ENCODE measurements at places on chromosomes 3 and 15. TPM values are rescaled to one million over a fixed set of nuclear protein-coding genes. Genes with fewer than 3 reads are reported as not detected.

UBE2E2 gene
- 45.0 TPM for total RNA-seq

- no peak for DNase-seq
Measured at GRCh38 chr3:145801696-145802095, 359.3 kb downstream of the PLOD2 start.

DNA sequence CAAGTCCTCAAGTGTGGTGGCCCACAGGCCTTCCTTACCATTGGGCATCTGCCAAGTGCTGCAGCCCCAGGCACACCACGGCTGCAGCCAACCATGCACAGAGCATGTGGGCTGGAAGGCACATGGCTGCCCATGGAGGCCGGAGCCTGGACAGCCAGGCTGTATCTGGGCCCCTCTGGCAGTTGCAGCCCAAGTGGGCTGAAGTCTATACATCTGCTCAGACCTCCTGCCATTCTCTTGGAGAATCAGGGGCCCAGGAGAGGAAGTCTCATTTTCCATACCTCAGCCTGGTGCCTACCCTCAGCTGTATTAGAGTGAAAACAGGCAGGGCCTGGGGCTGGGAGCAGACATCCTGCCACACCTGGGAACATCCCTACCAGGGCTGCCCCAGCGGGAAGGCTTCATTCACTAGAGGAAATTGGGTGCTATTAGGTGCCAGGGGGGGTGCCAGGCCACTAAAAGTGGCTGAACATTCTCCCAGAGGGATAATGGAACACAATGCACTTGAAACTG is 48.0 kb upstream of the SLCO2A1 start:
- DNase-seq, result no peak

GRCh38 chr15:78002996-78003395 is 74.5 kb downstream of the TBC1D2B start:
- no peak for DNase-seq

DNA sequence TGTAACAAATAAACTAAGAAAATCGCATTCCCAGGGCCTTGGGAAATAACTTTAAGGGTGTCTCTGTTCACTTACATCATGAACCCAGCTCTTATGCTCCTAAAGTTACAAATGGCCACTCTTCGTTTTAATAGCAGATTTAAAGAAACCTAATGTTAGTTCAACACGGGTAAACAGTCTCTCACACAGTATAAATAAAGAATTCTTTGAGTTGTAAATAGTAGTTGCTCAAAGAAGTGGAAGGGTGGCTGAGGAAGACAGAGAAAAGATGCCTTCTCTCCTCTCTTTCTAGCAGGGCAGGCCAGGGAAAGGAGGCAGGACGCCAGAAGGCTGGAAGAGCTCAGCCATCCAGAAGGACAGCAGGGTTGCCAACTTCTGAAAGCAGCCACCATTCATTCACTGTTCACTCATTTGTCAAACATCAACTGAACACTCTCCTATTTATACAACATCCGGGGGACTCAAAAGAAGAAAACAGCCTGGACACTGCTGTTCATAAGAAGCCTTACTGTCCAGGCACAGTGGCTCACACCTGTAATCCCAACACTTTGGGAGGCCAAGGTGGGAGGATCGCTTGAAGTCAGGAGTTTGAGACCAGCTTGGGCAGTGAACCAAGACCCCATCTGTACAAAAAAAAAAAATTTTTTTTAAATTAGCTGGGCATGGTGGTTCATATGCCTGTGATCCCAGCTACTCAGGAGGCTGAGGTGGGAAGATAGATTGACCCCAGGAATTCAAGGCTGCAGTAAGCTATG is 47.3 kb downstream of the WWTR1 start:
- DNase-seq, result peak; percentile 40

MUC20 gene
- not detected for total RNA-seq

GRCh38 chr3:47712398-47712797 is 69.3 kb downstream of the SMARCC1 start:
- DNase-seq, result no peak

DNA sequence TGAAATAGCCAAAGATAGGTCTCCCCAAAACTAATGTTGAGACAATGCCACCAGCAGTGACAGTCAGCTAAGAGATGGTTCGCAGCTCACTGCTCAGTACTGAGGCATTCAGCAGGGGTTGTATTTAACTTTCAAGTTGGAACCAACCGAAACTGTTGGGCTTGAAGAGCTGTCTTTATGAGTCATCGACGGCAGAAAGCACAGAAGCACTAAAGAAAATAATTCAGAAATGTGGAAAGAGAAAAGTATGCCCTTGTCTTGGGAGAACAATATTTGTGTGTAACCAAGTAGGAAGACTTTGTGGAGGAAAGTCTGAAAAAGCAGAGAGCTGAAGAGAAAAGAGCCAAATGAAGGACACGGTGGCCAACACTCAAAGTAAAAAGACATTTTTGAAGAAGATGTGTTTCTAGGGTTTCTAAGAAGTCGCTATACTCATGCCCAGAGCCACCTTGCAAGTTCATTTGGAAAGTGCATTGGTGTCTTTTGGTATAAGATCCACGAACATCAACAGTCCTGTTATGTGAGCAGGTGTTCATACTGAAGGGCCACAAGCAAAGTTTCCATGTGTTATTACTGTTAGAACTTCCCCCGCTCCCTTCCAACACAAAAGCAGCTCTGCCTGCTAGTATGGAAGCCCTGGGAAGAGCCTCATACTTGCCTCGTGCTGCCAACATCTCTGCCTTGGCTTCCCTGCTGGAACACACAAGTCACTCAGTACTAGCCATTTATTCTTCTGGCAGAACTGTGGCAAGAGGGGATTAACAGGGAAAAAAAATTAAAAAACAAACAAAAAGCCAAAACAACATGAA is 4.1 kb upstream of the RARB start:
- peak; percentile 64 for DNase-seq

- DNase-seq, result no peak
Measured at GRCh38 chr3:146803745-146804144, 198.6 kb upstream of the PLSCR5 start.

DNA sequence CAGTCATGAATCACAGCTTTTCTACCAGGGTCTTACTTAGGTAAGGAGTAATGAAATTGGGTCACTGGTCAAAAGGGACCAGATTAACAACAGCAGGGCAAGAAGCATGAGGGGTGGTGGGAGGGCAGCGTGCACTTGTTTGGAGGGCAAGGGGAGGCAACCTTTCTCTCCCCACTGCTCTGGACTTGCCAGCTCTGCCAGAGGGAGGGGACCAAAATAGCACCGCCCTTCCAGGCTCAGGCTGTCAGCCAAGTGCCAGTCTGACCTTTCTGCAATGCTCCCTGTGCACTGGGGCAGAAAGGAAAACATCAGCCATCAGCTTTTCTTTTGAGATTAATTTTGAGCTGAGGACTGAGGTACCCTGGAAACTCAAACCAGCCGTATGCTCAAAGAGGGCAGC is 4.5 kb upstream of the ULK3 start:
- DNase-seq, result no peak

DNA sequence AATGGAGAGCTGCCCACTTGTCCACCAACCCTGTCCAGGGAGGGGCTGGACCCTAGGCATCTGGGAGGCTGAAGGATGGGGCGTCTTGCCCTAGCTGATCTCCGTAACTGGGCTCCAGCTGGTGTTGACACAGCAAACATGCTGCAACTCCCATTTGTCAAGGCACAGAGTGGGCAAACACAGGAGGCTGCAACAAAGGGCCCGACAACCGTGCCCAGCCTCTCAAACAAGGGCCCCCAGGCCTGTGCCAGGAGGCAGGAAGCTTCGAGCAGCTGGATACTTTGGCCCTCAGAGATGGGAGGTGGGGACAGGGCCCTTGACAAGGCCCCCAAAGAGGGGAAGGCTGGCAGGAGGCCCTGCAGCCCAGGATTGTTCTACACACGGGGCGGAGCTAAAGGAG is 64.2 kb upstream of the TMEM115 start:
- DNase-seq, result no peak

DNA sequence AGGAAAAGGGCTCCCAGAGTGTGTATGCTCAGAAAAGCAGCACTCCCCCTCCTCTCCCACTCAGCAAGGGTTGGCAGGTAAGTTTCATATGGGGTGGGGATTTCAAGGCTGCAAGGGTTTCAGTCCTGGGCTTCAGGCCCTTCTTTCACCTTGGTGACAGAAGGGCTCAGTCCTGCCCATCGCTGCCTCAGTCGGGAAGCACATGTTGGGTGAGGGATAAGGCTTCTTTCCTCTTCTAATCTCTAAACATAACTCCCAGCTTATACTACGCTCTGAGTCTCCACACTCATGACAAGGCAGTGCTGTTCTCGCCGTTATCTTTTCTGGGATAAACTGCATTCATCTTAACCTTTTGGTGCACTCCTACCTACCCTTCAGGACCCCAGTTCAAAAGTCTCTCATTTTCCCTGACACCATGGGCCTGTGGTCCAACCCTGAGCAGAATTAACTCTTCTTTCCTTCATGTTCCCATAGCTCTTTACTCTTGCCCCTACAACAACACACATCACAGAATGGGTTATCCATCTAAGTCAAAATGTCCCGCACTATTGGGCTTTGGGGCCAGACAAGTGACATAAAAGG is 17.0 kb downstream of the RAB43 start:
- no peak for DNase-seq

- DNase-seq, result no peak
Measured at GRCh38 chr3:114902691-114903101, 244.4 kb downstream of the ZBTB20 start.

GRCh38 chr3:80152692-80153091 is 384.9 kb upstream of the ROBO1 start:
- no peak for DNase-seq

AEN gene
- total RNA-seq, result 56.2 TPM

- no peak for DNase-seq
Measured at GRCh38 chr3:185069037-185070030, 83.5 kb downstream of the C3orf70 start.

PLIN1 gene
- total RNA-seq, result not detected

DNA sequence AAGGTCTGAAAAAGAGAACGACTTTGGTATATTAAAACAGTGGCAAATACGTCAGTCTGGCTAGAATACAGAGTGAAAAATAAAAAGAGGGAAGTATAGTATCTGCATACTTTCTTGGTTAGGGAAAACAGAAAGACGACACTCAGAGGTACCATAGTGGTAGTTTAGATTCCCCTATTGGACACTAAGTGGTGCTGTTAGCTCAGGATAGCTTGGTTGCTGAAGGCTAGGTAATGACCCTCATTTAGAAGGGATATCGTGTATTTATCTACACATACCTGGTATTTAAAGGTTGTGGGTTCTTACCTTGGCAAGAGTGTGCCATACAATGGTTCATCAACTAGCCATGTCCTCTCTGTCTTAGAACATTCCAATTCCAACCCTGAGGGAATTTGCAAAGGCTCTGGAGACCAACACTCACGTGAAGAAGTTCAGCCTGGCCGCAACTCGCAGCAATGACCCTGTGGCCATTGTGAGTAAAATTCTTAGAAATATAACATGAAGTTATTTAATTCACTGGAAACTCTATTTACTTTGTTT is 31.0 kb downstream of the TMOD2 start:
- DNase-seq, result no peak

DNA sequence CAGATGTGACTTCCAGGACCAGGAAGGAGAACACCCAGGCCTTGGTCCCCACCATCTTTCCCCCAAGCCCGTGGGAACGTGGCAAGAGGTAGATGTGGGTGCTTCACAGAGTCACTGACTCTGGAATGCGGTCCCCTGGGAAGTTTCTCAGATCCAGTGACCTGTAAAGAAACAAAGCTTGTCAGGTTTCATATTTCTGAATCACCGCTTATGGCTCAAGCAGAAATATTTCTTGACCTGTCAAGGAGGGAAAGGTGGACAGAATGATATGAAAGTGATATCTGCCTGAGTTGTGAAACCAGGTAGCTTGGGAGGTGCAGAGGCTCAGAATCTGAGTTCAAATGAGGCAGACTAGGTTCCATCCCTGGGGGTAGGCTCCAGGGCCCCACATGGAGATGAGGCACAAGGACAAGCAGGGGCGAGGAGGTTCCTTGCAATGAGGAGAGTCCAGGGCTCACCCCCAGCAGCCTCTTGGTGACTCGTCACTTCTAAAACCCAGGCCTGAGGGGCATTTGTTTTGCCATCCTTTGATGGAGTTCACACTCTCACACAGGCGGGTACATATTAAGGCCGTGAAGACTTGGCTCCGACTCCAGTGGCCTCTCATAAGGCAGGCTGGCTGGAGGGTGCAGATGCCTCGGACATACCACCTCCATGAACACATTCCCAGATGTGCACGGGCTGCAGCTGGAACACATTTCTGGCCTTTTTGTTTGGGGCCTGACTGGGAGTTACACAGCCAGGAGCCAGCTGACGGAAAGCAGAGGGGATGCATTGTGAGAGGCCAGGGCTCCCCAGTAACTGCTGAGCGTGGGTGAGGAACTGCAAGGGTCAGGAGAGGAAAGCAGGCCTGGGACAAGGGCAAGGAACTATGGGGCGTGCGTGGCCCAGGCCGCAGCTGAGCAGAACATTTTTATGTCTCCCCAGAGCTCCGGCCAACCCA is 1.3 kb downstream of the CILP start:
- no peak for DNase-seq

DNA sequence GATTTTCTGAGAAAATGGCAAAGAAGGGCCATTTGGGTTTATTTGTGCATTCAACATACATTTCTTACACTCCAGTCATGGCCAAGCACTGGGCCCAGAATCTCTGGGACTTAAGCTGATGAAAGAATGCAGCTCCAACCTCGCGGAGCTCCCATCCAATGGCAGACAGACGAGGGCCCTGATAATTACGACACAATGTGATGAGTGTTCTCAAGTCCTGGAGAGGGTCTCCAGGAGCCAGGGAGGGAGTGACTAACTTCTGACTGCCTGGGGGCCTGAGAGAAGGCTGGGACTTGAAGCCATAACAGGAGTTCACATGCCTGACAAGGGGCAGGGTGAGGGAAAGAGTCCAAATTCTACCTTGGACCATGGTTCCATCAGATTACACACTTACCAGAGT is 42.6 kb upstream of the BNC1 start:
- DNase-seq, result no peak

KCTD6 gene
- total RNA-seq, result 8.9 TPM

- DNase-seq, result no peak
Measured at GRCh38 chr3:153601374-153601853, 439.4 kb downstream of the RAP2B start.

DNA sequence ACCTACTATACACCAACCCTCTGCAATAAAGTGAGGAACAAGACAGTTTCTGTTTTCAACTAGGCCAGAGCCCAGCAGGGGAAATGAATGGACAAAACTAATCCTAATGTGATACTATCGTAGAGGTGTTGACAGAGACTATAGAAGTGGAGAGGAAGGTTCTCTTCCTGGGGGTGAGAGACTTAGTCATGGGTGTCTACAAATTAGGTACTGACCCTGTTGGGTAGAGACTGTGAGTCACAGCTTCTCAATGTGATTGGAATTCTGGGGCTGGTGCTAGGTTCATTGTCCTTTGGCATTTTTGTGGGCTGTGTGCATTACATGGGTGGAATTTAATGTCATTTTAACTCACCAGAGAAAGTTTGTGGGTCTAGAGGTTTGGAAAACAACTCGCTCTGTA is 79.3 kb downstream of the ADAMTSL3 start:
- peak; percentile 78 for DNase-seq

- DNase-seq, result no peak
Measured at GRCh38 chr3:26653811-26654425, 31.3 kb downstream of the LRRC3B start.

DNA sequence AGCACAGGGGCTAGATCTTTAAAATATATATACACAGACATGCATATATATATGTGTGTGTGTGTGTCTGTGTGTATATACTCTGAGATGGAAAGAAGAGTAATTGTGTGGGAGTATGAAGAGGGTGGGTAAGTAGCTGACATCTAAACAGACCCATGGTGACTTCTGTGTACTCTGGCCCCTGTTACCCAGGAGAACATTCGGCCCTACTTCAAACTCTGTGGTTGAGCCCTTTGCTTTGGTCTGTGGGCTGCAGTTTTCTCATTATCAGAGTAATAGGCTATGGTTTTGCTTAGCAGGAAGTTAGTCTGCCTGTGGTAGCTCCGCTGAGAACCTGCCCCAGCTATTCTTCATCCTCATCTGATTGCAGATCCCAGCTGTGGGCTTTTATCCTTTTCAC is 141.4 kb downstream of the RBPMS2 start:
- DNase-seq, result no peak
